ENCODE measurements at places on chromosomes 11 and 22.

- no peak for DNase-seq
Measured at GRCh38 chr22:30606455-30607299, at the start of gene TCN2. TSS of gene TCN2 (plus strand) at chr22:30607174. CDS start at chr22:30607332, 158 bp downstream.

- no peak for DNase-seq
Measured at GRCh38 chr11:14218728-14219127, 140.3 kb downstream of the RRAS2 start.

DNA sequence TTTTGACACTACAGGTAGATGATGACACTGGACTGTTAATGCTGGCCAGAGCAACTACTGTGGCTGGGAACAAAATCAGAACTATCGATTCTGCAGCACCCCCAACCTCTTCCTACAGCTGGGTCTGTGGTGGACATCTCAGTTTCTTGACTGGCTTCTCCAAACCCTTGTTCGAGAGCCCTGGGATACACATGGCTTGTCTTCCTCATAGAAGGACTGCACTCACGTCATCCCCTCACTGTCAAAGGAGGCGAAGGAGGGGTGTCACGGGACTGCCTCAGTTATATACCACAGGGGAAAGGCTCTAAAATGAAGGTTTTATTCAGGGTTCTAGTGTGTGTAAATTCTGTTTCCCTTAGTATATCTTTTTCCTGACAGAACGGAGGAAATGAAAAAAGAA is 44.9 kb downstream of the PITPNB start:
- no peak for DNase-seq

DNA sequence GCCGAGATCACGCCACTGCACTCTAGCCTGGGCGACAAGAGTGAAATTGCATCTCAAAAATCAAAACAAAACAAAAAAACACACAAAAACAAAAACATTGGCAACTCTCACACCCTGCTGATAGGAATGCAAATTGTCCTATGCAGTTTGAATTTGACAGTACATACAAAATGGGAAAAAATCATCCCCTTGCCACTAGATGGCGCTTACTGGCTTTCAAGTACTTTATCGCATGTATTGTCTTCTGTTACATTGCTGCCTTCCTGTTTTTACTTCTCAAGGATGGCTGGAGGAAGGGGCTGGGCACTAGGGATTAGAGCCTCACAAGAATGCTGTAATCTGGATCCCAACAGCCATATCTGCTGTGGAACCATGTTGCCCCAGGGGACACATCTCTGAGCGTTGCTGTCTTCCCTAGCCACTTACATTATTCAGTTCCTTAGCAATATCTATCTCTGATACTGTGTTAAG is 59.4 kb upstream of the A4GALT start:
- DNase-seq = no peak

DNA sequence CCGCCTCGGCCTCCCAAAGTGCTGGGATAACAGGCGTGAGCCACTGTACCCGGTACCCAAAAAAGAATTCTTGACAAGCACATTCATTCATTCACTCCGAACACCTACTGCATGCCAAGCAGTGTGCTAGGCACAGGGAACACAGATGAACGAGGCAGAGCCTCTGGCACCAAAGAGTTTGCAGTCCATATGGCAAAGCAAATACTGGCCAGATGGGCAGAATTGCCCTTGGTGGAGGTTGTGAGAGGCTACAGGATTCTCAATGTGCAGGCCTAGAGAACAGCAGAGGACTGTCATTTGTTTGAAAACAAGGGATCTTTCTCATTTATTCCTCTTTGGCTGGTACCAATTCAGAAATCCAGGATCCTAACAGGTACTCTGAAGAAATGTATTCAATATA is 27.5 kb upstream of the MTCH2 start:
- peak; percentile 50 for DNase-seq

GRCh38 chr11:65870706-65871681 is 1.6 kb downstream of the EFEMP2 start:
- DNase-seq = no peak

GRCh38 chr22:44406341-44407170 is 91.5 kb downstream of the RTL6 start:
- DNase-seq = no peak

DNA sequence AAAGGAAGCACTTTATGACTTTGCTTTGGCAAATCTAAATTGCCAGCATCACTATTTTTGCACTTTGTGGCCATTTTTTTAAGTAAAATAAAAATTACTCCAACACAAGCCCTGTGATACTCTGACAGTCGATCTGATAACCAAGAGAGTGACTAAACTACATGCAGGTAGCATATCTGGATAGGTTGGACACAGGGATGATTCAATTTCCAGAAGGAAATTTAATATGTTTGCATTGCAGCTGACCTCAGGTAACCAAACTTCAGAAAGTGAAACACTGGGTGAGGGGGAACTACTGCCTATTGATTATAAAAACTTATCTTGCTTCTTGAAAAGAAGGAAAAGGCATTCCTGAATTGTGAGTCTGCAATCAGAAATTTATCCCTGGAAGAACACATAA is 13.9 kb downstream of the OR5B3 start:
- DNase-seq = no peak

GRCh38 chr11:63999349-64000025 is 13.2 kb downstream of the OTUB1 start:
- DNase-seq = no peak

DNA sequence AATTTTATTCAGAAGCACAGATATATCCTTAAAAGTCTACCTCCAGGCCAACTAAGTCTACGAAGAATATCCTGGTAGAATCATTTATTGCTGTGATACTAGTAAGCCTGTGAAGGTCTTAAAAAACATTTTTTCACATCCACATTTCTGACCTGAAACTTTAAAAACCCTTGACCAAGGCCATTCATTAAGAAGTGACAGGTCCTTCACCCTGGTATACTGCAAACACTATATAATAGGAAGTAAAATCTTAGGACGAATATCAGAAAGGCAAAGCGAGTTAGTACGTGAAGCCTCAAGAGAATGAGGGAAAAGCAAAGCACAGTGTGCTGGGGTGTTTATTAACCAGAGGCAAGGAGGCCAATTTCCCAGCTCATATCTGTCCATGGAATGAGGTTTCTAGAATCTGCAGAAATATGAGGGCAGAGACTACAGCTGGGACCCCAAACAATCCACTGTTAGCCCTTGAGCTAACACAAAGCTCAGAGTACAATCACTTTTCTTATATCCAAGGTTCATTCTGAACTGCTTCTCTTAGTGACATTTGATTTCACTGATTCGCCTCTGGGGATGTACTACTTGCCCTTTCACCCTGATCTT is 71.0 kb downstream of the AMBRA1 start:
- no peak for DNase-seq

DNA sequence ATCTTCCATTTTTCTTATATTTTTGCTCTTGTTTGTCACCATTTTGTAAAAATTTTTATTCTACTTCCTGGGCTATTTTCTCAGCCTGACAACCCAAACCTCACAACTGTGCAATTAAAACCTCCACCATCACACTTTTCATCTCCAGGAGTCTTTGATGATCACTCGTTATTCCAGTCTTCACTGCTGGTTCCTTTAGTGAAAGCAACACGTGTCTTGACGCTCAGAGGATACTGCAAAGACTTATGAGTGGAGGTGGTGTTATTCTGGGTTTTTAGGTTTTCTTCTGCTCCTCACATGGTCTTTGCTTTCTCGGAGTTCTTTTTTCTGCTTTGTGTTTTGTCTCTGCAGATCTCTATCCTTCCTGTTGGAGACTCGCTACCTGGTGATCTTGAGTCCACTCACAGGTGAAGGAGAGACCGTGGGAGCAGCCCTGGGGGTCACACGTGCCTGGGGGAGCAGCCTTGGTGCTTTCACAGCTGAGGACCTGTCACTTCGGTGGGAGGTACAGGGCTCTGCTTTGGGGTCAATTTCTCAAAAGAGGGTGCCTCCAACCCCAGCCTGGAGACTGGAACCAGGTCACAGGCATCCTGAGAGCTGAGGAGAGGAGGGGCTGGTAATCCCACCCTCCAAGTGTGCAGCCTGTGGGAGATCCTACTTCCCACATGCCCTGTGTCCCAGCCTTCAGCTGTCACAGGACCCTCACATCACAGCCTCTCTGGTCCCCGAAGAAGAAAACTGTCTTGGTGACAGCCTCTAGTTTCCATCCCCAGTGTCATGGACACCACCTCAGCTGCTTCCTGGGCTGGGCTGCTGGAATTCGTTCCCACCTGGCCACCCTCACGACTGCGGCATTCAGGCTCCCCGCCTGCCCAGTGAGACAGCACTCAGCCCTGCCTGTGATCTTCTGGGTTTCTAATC is 11.0 kb downstream of the SULT4A1 start:
- DNase-seq = no peak

GRCh38 chr11:91761406-91762025 is 463.1 kb upstream of the FAT3 start:
- no peak for DNase-seq

DNA sequence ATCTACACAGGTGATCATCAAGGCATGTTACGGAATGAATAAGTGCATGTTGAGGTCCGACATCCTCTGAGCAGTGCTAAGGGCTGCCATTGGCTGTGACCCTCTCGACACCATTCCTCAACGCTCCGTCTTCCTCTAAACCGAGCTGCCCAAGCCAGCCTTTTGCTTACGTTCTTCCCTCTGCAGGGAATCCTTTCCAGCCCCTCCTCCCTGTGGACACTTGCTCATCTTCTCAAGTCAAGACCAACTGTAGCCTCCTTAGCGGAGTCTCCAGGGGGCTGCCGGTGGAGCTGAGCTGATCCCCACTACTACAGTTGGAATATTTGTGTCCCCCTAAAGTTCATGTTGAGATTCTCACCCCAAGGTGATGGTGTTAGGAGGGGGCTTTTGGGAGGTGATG is 781.0 kb downstream of the TBC1D22A start:
- no peak for DNase-seq

DNA sequence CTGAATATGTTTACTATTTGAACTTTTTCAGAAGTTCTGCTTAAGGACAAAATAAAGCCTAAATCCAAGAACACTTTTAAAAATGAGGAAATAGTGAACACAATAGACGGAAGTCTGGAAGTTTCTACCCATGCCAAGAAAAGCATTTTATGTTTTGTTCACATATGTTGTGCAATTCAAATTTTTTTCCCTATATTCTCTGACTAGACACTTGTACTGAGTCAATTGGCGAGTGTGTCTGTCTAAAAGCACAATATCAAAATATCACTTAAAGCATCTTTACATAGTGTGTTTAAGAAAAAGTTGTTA is 29.2 kb downstream of the INCENP start:
- no peak for DNase-seq

DNA sequence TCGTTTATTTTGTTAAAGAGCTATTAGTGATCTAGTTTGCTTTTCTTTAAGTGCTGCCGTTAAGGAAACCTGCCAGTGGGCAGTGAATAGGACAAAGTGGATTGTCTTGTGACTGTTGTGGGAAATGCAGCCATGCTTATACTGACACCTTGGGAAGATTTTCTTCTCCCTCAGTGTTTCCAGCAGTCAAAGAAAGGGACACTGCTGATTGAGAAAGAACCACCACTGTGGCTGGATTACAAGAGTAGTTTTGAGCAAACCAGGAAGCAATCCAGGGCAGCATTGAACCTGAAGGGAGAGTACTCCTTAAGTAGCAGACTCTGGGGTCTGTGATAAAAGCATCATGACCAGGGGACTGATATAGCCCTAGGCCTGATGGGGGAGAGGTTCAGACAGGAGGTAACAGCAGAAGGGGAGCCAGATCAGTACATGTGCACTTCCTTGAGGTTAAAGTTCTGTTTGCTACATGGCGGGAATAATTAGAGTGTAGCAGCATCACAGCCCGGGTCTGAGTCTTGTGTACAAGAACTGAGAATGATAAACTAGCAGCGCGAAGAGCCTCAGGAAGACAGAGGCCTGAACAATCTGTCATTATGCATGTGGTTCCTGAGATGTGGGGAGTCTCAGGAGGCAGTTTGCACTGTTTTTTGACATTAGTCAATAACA is 167.8 kb downstream of the C11orf91 start:
- no peak for DNase-seq

- no peak for DNase-seq
Measured at GRCh38 chr22:35728639-35729308, 11.1 kb downstream of the APOL5 start.

GRCh38 chr22:43946384-43946667 is 8.9 kb upstream of the SAMM50 start:
- no peak for DNase-seq

- DNase-seq = no peak
Measured at GRCh38 chr11:34278693-34279297, 79.0 kb downstream of the ABTB2 start.

DNA sequence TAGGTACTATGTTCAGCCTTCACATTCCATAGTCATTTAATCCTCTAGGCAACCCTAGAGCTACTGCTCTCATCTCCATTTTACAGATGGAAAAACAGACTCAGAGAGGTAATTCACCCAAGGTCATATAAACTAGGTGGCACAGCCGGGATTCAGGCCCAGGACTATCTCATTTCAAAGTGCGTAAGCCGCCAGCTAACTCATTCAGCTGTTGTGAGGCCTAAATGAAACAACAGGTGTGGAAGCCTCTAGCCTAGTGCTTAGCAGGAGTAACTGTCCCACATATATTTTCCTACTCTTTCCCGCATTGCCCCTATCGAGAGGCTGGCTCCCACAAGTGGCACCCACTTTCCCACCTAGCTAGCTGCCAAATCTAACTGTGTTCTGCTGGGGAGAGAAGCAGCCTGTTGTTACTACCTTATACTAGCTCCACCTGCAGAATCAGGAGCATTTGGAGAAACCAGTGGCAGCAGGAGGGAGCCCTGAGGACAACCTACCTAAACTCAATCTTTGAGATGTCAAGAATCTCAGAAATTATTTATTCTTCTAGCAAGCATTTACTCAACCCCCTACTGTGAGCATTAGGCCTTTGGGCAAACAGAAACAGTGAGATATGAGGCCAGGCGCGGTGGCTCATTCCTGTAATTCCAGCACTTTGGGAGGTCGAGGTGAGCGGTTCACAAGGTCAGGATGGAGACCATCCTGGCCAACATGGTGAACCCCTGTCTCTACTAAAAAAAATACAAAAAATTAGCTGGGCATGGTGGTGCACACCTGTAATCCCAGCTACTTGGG is 20.9 kb downstream of the PRG3 start:
- no peak for DNase-seq

DNA sequence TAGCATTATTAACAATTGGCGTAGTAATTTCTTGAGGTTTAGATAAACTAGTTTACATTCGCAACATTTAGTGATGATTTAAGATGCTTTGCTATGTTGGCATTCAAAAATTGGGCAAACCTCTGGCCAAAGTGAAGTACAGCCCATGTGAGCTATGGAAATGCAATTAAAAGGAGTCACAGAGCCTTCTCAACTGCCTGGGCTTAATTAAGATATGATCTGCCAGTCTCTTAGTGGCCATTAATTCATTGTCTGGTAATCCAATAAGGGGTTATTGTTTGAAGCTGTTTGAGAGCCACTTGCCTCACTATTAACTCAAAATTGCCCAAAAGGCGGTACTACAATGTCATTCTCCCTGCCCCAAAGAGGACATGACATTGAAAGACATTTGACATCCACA is 608.9 kb downstream of the NTM start:
- DNase-seq = no peak

DNA sequence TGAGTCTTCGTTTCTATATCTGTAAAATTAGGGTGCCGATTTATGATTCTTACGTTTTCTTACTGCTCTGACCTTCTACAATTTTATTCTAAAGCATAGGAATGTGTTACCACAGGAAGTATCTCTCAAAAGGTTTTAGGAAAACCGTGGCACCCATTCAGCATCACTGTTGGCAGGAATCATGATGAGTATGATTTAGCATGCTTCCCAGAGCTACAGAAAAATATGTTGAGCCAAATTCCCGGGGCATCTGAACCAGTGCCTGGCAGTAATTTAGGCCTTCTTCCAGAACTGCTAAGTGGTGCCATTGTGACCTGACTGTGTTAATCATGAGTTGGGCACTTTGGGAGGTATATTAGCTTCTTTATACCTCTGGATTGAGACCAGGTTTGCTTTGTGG is 605.0 kb upstream of the RAG2 start:
- no peak for DNase-seq

GRCh38 chr11:31421820-31422219 is 52.2 kb downstream of the DNAJC24 start:
- no peak for DNase-seq

All from cerebellar nuclear complex (tissue), 1 donor.